Activated CD4-positive, alpha-beta T cell treated with anti-CD3 and anti-CD28 coated beads, Interleukin-2, amount 50 U/mL, for 4 hours (primary cell): ENCODE measurements at places on chromosomes 11 and 22.

GRCh38 chr22:23182309-23183060 lies 2.2 kb downstream of the BCR start:
- DNase-seq = peak; percentile 67

DNA sequence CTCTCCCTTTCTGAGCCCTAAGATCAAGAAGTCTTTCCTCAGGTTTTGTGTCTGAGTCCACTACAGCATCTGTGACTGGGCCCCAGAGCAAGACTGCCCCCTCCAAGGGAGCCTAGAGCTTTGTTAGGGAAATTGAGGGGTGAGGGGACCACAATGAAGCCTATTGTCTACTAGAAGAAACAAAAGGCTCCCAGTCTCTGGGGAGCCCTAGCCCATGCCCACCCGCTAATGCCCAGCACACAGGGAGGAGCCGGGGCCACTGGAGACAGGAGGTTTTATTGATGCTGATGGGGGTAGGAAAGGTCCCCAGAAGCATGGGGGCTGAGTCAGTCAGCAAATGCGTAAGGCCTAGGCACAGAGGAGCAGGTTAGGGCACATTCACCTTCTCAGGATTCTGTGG lies 14.0 kb downstream of the RHOG start:
- DNase-seq = no peak

DNA sequence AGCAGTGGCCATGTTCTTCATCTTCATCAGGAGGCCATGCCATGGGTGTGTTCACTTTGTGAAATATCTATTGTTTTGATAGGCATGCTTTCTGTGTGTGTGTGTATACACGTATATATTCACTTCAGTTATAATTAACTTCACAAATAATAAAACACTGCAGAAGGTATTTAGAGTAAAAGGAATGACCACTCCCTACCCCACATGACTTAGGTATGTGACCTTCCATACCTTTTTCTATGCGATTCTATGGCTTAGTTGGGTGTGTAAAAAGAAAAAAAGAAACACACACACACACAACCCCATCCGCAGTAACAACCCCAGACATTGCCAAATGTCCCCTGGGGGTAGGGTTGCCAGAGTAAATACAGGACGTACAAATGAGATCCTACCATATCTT lies 72.0 kb downstream of the CYTH4 start:
- DNase-seq = no peak

DNA sequence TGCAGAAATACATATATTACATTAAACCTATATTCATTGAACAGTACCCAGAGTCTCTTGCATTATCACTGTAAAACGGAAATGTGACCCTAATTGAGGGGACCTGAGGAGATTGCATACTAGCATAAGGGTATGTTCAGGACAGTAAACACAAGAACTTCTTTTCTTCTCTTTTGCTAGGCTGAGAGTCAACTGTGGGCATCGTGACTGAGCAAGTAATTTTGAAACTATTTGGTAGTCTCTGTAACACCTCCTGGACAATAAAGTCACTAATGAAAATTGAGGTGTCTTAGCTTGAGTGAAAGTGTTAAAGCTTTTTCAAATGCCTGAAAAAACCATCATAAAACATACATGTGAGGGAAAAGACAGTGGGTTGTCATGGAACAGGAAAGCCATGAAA lies 90.9 kb downstream of the PDHX start:
- no peak for DNase-seq

- DNase-seq = no peak
These were observed 8.4 kb downstream of the MSANTD2 start for GRCh38 chr11:124791626-124792341.

DNA sequence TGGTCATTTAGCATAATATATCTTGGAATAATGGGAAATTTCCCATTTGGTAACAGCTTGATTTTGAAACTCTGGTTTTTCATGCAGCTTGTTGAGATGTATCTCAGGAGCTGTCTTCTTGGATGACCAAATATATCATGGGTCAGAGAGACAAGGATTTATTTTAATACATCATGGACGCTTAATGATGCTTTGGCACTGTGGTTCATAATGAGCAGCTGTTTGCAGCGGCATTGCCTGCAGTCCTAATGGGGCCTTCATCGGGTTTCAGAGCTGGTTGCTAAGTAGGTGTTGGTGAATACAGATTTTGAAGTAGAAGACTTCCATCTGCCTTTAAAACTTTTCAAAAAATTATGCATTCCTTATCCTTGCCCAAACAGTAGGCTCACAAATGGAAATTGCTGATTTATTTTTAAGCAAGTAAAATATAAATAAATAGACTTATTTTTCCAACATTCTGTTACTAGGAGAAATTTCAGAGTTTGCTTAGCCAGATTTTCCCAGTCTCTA lies 389.5 kb upstream of the FAT3 start:
- no peak for DNase-seq

DNA sequence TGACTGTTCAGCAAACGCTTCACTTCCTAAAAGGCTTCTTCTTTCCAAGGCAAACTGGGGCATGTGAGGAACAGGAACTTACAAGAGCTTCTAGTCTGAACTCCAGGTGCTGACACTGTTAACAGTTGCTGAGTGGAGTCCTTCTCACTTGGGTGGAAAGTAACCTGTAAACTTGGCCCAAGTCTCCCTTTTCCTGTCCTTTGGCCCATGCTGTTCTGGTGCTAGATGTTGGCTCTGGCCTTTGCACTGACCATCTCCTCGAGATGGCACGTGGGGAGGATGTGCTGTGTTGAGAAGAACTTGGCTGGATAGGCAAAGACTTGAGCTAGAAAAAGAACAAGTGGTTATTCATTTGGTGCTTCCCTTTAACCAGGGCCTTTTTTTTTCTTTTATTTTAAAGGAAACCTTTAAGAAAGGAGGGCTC lies 53.6 kb downstream of the PTPRJ start:
- DNase-seq = no peak

- no peak for DNase-seq
These were observed 3.5 kb upstream of the POU2F3 start for GRCh38 chr11:120236169-120237107.

- DNase-seq = no peak
These were observed 515.9 kb downstream of the JRKL start for GRCh38 chr11:96905663-96906062.

GRCh38 chr22:30751529-30751928 lies 56.9 kb downstream of the OSBP2 start:
- no peak for DNase-seq

GRCh38 chr11:64687204-64687603 lies 35.8 kb downstream of the NRXN2 start:
- DNase-seq = no peak

- DNase-seq = no peak
These were observed 240.7 kb downstream of the BUD13 start for GRCh38 chr11:116532066-116532465.

- DNase-seq = no peak
These were observed 348.1 kb downstream of the ETS1 start for GRCh38 chr11:128239306-128239705.

DNA sequence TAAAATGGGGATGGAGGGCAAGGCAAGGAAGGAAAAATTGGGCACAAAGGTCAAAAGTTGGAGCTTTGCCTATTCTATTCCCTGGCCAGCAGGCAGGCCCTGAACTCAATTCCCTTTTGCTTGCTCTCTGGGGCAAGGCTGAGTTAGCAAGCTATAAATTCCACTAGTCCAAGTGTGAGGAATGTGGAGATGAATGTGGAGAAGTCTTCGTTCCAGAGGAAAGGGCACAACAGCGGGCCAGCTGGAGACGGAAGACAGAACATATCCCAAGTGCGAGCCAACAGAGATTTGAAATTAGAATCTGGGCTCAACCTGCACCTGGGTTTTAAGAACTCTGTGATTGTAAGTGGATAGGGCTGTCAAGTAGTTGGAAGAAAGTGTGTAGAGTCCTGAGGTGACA lies 29.5 kb upstream of the FZD4 start:
- no peak for DNase-seq

DNA sequence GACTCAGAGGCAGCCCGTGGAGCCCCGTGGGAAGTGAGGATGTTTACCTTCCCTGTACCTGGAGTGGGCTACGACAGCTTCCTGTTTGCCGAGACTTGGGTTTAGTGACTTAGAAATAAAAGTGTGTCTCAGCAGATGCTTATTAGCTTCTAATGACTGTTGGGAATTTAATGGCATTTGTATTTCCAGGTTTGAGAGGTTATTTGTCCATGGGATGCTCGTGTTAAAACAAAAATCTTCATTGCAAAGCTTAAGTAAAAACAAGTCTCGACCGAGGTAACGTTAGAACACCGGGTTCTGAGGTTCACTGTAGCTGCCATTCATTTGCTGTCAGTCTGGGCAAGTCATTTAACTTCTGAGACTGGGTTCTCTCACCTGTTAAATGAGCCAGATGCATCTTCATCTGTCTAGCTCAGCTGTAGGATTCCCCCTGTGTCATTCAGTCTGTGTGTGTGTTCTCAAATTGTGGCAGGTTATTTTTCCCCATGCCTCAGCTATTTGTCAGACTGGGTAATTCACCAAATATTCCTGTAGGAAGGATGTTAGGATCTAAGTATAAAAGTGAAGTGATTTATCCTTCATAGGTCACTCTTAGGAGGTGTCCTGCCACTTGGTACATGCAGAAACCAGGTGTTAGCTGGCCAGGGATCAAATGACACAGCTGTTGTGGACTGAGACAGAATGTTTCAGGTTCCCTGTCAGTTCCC lies 791 bp downstream of the EI24 start:
- no peak for DNase-seq

DNA sequence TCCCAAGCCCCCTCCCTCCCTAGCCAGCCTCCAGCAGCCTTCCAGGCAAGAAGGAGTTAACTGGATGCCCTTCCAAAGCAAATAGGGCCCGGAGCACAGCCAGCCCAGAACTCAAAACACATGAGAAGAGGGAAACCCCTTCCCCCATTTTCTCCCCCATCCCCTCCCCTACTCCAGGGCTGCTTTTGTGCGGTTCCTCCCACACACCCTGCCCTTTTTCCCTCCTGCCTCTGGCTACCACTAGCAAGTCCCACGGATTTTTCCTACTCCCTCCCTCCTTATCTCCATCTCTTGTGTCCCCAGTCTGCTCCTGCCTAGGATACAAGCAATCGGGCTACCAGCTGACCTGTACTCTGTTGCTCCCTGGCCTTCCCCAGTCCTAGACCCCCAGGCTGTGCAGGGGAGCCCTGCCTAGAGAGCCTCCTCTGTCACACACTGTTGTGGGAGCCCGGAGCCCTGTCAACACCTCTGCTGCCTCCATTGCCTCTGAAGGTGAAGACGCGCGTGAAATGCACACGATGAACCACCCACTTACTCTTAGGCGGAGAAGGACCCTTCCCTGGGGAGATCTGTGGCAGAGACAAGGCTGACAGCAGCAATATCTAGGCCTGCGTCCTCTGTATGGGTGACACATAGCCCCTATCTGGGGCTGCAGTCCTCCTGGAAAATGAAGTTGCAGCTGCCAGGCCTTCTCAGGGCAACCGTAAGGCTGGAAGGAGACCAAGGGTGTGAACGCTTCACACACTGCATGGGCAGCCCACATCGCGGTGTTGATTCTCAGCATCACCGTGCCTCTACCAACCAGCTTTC lies 282.8 kb downstream of the MN1 start:
- no peak for DNase-seq

- peak; percentile 56 for DNase-seq
These were observed 13.1 kb upstream of the RPS19BP1 start for GRCh38 chr22:39545386-39546365.

DNA sequence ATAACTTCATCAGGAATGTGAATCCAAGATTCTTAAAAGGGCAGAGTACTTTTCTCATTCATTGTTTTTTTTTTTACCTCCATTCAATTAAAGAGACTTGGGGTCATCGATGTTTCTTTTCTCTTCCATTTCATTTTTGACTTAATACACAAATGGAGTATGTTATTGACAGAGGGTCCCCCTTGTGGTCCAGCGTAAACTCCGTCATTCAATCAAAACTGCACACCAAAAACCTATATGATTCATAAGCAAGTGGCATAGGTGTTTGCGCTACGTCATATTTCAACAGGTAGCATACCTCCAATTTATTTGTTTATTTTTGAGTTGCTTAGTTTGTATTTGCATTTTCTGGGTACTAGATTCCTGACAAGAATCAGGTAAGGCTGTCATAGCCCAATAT lies 12.7 kb upstream of the FOLH1 start:
- no peak for DNase-seq

DNA sequence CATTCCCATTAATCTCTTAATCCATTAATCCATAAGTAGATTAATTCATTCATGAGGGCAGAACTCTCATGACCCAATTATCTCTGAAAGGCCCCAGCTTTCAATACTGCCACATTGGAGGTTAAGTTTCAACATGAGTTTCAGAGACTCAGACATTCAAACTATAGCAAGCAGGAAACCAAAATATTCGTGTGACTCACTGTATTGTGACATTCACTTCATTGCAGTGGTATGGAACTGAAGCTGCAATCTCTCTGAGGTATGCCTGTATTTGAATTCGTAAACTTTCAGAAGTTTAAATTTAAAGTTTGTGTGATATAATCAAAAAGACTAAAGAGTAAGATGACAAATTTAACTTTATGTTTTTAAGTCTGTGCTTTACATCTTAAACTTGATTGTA lies 2.9 kb upstream of the OR52J3 start:
- no peak for DNase-seq

DNA sequence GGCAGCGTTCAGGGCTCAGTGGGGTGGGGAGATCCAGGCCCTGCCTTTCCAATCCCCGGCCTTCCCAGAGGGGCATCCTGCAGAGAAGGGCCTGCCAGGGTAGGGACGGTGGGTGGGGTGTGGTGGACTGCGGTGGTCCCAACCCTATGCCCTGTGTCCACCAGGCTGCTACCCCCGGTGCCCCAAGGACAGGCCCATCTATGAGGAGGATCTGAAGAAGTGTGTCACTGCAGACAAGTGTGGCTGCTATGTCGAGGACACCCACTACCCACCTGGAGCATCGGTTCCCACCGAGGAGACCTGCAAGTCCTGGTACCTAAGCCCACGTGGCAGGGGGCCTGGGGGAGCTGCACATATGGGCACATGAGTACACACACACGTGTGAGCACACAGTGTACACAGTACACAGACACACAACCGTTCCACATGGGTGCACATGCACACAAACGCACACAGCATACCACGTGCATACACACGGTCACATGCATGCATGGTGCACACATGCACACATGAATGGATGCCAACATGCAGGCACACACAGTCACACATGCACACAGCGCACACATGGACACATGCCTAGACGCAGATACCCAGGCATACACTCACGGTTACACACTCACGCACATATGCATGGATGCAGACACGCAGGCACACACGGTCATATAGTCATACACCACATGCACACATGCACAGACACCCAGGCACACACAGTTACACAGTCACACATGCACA lies 16.1 kb downstream of the MUC2 start:
- DNase-seq = no peak

GRCh38 chr11:131163613-131164012 lies 206.8 kb upstream of the NTM start:
- DNase-seq = no peak

DNA sequence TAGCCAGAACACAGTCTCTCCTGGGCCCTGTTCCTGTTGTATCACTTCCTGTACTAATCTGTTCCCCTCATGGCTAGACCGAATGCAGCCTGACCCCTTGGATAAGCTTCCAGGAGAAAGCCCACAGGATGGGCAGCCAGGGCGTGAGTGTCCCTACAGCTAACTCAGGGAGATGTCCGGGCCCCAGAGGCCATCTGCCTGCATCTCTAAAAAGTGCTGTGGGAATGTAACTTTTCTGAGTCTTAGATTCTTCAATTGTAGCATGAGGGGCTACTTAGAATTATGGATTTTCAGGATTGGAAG lies 7.7 kb upstream of the MALAT1 start:
- no peak for DNase-seq
